Activated T-helper 2 cell treated with anti-CD3 and anti-CD28 coated beads, Interferon-gamma antibody, Interleukin-2, Interleukin-4, amounts not matched to agents 10 μg/mL and 5 μg/mL and 100 μg/mL, durations not matched to agents 14 hours and 24 hours and 36 hours (primary cell): ENCODE measurements at places on chromosomes 12 and 14. TPM values are rescaled to one million over a fixed set of nuclear protein-coding genes. Genes with fewer than 3 reads are reported as not detected.

DNA sequence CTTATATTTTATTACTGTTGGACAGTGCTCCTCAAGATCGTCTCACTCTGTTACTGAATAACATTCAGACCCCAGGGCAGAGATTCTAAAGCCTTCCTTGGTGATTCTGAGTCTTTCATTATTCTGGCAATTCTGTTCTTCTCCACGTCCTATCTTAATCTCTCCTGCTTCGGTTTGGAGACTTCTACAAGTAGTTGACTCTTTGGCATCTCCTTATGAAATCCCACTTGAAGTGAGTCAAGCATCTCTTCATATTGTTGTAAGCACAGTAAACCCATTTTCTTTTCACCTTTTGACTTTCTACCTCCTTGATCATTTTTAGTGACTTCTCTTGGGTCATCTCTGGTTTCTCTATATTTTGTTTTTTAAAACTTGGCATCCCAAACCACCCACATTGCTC lies 132.8 kb downstream of the SAMD4A start:
- DNase-seq, result no peak

DNA sequence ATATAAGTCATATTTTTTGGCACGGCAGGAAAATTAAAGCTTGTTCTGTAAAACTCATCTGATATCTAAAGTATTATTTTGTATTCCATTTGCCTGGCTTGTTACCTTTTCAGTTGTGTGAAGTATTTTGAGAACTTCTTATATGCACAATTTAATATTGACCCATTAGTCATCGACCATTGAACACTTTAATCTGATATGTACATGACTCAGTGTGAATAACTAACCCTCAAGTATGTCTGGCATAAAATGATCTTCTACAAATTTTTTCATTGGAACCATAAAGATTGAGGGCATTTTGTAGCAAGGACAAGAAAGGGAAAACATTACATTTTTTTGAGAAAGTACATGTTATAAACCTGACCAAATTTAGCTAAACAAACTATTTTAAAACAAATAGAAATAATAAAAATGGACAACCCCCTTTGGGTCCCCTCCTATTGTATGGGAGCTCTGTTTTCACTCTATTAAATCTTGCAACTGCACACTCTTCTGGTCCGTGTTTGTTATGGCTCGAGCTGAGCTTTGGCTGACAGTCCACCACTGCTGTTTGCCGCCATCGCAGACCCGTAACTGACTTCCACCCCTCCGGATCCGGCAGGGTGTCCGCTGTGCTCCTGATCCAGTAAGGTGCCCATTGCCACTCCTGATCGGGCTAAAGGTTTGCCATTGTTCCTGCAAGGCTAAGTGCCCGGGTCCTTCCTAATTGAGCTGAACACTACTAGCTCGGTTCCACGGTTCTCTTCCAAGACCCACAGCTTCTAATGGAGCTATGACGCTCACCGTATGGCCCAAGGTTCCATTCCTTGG lies 118.8 kb downstream of the SLC6A15 start:
- DNase-seq, result no peak

DNA sequence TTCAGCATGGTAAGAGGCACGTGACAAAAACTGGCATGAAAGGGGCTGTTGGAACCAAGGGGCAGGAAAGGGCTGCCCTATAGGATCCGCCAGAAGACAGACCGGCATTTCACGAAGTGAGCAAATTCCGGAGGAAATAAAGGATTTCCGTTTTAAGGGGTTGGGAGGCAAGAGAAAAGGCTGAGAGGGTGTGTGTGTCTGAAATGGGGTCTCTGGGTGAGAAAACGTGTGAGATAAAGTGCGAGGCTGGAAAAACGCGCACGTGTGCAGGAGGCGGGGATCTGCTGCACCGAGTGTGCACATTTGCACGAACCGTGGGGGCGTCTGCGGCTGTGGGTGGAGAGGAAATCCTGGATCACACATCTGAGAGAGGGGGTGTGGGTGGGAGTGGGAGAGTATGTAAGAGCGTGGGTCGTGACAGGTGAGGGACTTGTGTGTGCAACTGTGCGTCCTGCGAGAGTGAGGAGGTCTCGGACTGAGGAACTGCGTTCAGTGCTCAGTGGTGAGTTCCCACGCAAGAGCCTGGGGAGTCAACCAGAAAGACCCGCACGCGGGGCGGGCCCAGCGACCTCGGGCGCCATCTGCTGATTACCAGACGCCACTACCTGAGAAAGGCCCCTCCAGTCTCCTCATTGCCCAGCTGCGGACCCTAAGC lies 37.0 kb upstream of the P2RX7 start:
- DNase-seq, result peak; percentile 70

DNA sequence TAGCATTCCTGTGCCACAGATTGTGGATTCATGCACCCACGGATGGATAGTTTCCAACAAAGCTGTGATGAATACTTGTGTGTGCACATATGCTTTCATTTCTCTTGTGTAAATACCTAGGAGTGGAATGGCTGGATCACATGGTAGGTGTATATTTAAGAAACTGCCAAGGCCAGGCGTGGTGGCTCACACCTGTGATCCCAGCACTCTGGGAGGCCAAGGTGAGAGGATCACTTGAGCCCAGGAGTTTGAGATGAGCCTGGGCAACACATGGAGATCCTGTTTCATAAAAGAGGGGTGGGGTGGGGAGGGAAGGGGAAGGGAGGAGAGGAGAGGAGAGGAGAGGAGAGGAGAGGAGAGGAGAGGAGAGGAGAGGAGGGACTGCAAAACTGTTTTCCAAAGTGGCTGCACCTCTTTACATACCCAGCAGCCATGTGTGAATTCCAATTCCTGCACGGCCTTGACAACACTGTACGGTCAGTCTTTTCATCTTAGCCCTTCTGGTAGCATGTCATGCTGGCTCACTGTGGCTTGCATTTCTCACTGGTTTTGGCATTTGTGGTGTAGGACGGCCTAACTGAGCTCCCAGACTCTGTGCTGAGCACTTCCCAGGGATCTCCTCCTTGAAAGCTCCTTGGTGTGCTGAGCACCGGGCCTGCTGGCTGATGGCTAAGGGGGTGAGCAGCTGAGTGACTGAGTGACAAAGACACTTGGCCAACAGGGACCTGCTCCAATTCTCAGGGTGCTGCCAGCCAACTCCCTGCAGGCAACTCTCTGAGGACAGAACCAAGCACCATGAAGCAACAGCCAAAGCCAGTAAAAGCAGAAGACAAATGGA lies 27.9 kb downstream of the SYNE3 start:
- no peak for DNase-seq

- DNase-seq, result no peak
Observed at GRCh38 chr12:15244341-15244740, 23.1 kb upstream of the RERG start.

GRCh38 chr14:67987606-67988005 lies 168.0 kb downstream of the RAD51B start:
- no peak for DNase-seq

DNA sequence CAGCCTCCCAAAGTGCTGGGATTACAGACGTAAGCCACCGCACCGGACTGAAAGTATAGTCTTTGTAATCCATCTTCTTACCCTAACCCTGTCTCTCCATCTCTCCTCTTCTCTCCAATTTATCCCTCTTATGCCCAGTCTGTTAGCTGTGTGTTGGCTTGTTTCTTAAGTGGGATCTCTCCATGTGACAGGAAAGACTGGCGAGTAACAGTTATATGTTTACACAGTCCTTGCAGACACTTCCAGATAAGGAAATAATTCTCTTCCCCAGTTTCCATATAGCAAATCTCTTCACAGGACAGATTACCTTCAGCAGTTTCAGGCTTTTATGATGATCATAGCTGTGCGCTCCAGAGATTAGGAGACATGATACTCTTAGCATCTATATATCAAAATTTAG lies 16.0 kb upstream of the DIP2B start:
- DNase-seq, result no peak

DNA sequence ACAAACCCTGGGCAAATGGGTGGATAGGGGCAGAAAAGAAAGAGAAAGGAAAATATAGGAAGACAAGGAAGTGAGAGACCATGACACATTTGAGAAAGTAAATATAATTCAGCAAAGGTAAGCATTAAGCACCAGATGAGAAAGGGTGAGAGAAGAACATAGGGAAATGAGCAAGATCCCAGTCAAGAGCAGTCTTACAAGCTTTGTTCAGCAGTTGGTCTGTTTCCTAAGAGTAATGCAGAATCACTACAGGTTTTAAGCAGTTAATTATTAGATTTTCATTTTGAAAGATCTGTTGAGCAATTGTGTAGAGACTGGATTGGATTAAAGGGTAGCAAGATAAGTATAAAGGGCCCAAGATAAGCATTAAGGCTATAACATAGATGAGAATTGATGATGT lies 146.3 kb downstream of the PLCZ1 start:
- DNase-seq, result no peak

DNA sequence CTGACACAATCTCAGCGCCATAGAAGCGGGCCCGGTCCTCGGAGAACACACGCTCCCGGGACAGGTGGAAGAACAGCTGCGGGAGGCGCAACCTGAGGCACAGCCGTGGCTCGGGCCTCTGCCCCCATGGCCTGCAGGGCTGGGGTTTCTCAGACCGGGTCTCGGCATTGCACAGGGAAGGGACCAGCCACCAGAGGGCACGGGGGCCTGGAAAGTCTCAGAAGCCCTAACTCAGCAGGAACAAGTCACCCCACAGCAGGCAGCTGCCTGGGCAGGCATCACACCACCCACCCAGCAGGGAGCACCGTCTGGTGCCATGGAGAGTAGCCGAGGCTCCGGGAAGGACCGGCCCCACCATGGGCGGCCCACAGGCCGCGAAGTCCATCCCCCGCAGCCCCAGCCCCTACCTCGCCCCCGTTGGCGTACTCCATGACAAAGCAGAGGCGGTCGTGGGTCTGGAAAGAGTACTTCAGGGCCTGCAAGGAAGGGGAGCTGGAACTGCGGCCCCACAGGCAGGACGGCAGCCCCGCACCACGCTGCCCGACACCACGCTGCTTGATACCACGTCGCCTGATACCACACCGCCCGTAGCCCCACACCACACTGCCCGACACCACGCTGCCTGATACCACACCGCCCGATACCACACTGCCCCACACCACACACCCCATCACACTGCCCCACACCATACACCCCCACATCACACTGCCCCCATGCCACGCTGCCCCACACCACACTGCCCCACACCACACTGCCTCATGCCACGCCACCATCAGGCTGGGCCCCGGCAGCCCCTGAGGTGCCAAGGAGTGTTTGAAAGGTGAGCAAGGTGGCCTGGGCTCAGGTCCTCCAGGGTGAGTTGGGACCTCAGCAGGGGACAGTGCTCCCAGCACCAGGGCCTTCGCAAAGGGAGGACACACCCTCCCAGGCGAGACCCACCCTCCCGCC lies 20.8 kb downstream of the SIVA1 start:
- no peak for DNase-seq

- no peak for DNase-seq
Observed at GRCh38 chr12:2645460-2645859, 149.3 kb upstream of the FKBP4 start.

DNA sequence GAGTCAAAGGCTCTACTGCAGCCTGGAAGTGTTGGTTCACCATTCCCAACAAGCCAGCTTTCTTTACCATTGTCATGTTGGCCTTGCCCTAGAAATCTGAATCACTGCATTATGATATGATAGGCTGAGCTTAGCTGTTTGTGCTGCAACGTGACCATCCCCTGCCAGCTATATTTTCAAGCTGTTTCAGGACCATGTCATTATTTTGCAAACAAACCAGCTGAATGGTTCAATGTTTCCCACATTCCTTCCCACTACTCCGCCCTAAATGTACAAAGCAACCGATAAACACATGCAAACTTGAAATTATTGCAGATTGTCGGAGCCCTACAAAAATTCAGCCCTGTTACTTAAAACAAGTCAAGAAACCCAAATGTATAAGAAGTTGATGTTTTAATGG lies 136.1 kb downstream of the KICS2 start:
- no peak for DNase-seq

DNA sequence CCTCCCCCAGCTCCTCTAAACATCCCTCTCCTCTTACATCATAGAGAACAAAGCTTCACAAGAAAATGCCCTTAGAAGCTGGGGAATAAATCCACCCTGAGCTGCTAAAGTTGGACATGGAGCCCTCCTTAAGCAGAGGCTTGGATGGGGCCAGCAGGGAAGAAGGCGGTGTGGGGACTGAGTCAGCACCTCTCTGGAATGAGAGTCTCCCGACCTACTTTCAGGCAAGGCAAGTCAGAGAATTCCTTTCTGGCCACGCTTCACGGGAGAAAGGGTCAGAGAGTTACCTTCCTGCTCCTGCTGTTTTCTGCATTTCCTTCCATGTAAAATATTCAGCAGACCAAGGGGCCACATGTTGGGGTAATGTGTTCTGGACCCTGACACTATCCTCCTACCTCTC lies 113.3 kb upstream of the PRB2 start:
- no peak for DNase-seq

DNA sequence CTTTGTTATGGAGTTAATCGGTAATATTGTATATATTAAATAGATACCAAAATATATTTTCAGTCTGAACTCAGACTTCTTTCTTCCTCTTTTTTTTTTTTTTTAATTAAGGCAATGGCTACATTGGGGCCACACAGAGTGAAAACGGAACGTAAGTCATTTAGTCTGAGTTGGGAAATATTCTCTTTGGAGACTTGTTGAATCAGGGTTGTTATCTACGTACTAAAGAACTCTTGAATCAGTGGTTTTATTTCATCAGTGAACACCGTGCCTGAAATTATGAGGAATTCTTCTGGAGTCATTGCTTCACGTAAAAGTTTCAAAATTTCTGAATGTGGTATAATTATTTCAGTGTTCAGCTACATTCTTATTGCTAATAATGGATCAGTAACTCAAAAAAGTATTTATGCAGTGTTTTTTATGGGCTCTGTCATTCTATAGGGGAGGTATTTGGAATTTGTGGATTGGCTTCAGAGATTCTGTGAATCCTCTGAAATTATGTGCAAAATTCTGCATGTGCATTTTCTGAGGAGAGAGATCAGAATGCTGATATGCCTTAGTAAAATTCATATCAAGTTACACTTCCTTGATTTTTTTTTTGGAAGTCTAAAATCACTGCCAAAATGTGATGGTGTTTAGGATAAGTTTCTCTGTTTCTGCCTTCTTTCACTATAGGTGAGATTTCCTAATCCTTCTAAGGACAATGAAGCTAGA lies 39.6 kb downstream of the BRMS1L start:
- DNase-seq, result no peak

DNA sequence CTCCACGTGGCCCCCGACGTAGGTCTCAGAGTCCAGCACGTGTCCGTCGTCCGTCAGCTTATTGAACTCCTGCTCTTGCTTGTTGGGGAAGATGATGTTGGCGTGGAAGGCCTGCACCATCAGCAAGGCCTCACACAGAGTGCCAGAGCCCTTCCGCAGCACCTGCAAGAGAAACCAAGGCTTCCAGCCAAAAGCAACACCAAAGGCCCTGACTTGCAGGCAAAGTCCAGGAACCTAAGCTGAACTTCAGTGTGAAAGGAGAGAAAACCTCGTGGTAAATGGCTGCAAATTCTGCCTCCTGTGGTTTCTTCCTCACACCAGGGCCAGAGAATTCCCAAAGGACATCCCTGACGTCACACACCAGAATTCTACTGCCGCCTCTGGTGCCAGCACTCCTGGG lies 14.5 kb downstream of the POLE start:
- DNase-seq, result no peak

Gene RTL1
- total RNA-seq, result not detected in 2 replicates

Gene YAF2
- total RNA-seq, result 40.6 and 43.7 TPM in 2 replicates

Gene DCN
- not detected in 2 replicates for total RNA-seq
